IgD-negative memory B cell (primary cell): ENCODE measurements at places on chromosomes 12 and 14. TPM values are rescaled to one million over a fixed set of nuclear protein-coding genes. Genes with fewer than 3 reads are reported as not detected.

PDZRN4 gene
- polyA plus RNA-seq = not detected

AMN1 gene
- 18.6 TPM for polyA plus RNA-seq

GALNT8 gene
- polyA plus RNA-seq = 0.48 TPM

EPYC gene
- not detected for polyA plus RNA-seq

CLEC2A gene
- not detected for polyA plus RNA-seq

MDM1 gene
- polyA plus RNA-seq = 18.0 TPM

ORMDL2 gene
- polyA plus RNA-seq = 97.5 TPM
